ENCODE measurements at places on chromosomes 2 and 18.

- no peak for DNase-seq
These were observed 13.9 kb upstream of the UGP2 start for GRCh38 chr2:63827749-63828148.

DNA sequence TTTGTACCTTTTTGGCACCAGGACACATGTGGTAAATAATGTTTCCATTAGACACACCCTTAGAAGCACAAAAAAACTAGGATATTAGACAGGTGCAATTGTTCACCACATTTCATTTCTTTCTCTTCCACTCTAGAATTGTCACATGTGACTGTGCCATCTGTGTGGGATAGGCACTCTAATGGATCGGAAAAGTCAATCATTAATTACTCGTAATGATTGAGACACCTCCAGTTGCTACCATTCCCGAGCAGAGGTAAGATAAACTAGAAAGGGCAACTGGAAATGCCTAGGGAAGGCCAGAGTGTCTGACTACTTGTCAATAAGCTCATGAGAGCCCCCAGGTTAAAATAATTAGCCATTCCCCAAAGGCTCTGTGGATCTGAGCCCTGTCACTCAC, 59.9 kb downstream of the METTL4 start:
- no peak for DNase-seq

DNA sequence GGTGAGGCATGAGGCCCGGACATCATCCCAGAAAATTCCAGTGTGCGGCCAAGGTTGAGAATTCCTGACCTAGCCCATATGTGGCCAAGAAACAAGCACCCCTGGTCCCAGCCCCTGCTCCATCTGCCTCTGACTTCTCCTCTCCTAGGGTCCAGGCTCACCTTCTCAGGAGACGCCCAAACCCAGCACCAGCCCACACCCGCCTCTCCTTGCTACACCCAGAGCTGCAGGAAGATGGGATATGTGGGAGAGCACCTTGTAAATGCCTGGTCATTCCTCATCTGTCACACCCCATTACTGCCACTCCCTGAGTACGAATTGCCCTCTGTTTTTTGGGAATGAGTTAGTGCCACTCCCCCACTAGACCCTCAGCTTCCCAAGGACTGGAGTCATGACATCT, 7.3 kb upstream of the ATP6V1B1 start:
- no peak for DNase-seq

GRCh38 chr2:46936566-46936965, 21.0 kb upstream of the MCFD2 start:
- DNase-seq: no peak

GRCh38 chr2:119821266-119821665, 61.5 kb downstream of the PTPN4 start:
- no peak for DNase-seq

DNA sequence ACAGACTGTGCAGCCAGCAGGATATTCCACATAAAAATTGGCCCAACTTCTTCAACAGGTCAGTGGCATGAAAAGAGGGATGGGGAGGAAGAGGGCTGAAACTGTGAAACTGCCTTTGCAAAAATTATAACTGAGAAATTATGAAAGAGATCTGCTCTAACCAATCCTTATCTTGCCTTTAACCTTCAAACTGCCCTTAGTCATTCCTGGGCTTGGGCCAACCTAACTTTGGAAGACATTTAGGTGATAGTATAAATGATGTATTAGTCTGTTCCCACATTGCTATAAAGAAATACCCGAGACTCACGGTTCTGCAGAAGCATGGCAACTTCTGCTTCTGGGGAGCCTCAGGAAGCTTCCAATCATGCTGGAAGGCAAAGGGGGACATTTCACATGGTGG, 74.5 kb downstream of the RPL31 start:
- DNase-seq: no peak

- no peak for DNase-seq
These were observed 50.4 kb downstream of the ZDBF2 start for GRCh38 chr2:206324869-206325268.

- no peak for DNase-seq
These were observed 810.1 kb upstream of the POU3F3 start for GRCh38 chr2:104043864-104044263.

- no peak for DNase-seq
These were observed 13.2 kb upstream of the FHOD3 start for GRCh38 chr18:36284268-36284667.

GRCh38 chr2:189901664-189902063, 117.4 kb downstream of the PMS1 start:
- no peak for DNase-seq

GRCh38 chr2:58788402-58788801, 547.3 kb upstream of the FANCL start:
- DNase-seq: no peak

DNA sequence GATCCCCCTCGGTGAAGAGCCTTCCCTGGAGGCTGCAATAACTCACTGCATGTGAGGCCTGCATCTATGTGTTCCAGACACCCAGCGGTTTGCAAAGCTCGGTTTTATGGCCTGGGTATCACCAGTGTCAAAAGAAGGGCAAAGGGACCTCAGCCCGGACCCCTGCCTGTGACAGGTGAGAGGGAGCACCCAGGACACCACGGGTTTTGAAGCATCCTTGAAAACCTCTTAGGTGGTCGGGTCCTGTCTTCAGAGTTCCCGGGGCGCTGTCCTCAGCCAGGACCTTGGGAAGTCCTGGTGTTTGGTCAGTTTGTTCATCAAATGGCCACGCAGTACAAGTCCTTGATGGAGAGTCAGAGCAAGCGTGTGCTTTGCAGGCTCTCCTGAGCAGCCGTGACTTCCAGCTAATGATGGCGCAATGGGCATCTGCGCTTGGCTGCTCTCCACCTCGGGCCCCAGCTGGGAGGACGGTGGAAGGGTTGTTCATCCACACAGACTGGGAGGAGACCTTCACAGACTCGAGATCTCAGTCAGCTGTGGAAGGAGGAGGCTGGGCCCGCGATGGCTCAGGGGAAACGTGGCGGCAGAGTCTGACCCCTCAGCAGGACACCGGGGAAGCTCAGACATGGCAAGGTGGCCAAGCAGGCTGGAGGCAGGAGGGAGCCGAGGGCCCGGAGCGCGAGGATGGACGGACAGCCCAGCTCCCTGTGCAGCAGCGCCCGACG, 113.1 kb upstream of the GPC1 start:
- no peak for DNase-seq

DNA sequence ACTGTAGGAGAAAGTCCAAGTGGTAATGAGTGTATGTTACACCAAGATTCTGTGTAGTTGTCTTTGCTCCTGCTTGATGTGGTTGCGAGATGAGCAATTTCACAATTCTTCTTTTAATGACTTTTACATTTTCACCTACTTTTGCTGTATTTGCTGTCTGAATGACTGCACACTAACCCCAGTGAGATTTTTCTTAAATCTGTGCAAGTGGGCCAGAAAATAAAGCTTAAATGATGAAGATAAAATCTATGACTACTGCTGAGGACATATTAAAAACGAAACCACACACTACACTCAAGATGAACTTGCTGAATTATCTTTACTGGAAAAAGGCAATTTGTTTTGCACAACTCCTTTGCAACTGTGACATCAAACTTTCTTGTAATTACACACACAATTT, 4.1 kb downstream of the LDAH start:
- DNase-seq: no peak

DNA sequence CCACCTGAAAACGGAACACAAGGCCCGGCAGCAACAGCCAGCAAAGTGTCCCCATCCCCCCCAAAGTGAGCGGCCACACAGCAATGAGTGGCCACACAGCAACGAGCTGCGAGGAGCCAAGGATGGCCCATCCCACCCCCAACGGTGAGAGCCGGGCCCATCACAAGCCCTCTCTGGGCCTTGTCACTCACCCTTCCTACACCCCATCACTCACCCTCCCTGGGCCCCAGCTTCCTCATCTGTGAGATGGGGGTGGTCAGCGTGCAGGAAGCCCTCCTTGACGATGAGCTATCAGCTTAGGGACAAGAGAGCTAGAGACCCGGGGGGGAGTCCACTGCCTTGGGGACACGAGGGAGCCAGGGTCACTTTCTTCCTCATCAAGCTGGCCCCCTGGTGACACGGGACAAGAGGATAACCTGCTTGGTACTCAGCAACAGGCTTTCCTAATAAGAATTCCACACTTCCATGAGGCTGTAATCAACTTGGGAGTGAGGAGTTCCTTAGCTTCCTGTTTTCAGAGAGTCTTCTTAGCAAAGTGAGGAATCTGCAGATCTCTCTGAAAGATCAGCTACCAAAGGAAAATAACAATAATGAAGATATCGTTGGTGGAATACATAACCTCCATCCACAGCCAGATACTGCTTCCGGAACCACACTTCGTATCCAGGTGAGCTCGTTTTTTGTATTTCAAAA, 92.8 kb downstream of the HDAC4 start:
- no peak for DNase-seq

- DNase-seq: no peak
These were observed 99.0 kb upstream of the GRB14 start for GRCh38 chr2:164719996-164720941.

DNA sequence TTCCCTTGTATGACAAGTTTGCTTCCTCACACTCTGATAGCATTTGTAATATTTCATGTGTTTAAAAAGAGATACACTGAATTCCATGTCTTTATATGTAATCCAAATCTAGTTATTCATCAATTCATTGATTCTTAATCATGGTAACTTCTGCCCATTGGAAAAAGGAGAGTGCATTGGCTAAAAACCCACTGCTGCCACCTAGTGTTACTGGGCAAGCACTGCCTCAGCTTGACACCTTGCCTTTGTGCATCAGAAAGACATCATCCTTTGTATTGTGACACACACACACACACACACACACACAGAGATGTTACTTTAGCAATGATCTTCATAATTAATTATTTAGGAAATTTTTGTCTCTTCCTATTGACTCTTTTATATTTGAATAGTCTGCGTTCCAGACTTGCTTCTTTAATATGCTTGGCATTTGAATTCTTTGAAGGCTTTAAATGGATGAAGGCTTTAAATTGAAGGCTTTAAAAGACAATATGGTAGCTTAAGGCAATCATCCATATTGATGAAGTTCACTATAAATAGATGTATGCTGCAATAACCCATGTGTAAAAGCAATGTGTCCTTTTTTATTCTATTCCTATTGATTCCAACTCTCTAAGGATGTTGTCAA, 414.2 kb upstream of the CHST9 start:
- peak; percentile 41 for DNase-seq

GRCh38 chr2:152099367-152100050, 665 bp upstream of the CACNB4 start:
- peak; percentile 29 for DNase-seq

GRCh38 chr2:218975060-218975777, 9.8 kb downstream of the FEV start:
- no peak for DNase-seq

GRCh38 chr2:29987146-29987545, 65.8 kb upstream of the ALK start:
- DNase-seq: no peak

- no peak for DNase-seq
These were observed 43.7 kb upstream of the TANK start for GRCh38 chr2:161116509-161116908.

DNA sequence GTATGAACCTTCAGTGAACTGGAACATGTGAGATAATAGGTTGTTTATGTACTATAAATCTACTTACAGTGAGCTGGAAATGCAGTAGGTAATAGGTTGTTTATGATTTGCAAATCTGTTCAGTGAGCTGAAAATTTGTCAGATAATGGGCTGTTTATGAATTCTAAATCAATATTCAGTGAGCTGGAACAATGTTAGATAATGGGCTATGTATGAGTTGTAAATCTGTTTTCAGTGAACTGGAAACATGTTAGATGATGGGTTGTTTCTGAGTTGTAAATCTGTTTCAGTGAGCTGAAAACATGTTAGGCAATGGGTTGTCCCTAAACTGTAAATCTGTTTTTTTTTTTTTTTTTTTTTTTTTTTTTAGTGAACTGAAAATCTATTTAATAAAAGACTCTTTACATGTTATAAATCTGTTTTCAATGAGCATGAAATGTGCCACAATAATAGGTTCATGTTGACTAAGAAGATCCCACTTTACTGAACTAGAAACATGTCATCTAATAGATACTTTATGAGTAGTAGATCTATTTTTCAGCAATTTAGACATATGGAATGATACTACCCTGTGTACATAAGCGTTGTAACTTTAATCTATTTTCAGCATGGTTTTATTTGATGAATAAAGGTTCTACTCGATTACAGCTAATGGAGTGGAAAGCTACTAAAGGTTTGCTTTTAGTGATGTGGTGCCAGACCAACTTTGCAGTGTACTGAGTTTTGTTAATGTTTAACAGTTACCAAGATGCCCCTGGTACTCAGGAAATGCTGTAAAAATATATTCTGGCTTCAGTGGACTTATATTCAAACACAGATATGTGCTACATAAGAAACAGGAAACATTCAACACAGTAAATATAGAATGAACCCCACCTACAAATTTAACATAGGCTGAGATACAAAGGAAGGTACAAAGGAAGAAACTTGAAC, 1471.8 kb downstream of the LRP1B start:
- DNase-seq: no peak

- peak; percentile 88 for DNase-seq
These were observed 26.6 kb upstream of the CATIP start for GRCh38 chr2:218329826-218330593.

- DNase-seq: no peak
These were observed 35.5 kb downstream of the CLASP1 start for GRCh38 chr2:121613774-121614173.

- DNase-seq: no peak
These were observed 20.9 kb downstream of the TSN start for GRCh38 chr2:121776361-121776760.

DNA sequence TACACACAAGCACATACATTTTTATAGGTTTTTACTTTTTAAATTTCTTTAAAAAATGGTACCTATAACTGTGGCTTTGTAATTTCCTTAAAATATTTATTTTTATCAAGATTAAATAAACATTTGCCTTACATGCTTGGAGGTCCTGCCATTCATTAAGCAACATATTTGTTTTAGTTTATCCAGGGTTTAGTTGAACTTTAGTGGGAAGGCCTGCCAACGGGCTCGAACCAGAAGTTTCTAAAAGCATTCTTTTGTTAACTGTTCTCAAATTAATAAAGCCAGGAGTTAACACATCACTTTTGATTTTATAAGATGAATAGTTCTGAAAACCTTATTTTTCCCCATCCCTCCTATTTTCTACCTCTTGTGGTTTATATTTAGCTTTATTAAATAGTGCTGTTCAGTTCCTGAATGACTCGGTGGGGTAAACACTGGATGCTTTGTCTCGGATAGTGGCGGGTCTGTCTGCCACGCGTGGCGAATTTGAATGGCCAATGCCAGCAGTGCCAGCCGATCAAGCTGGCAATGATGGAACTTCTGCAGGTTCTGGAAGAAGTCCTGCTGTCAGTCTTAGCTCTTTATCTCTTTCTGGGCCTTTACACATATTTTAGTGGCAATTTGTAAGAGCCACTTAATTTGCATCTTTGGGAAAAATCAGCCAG, 32.2 kb downstream of the SH3YL1 start:
- DNase-seq: no peak

DNA sequence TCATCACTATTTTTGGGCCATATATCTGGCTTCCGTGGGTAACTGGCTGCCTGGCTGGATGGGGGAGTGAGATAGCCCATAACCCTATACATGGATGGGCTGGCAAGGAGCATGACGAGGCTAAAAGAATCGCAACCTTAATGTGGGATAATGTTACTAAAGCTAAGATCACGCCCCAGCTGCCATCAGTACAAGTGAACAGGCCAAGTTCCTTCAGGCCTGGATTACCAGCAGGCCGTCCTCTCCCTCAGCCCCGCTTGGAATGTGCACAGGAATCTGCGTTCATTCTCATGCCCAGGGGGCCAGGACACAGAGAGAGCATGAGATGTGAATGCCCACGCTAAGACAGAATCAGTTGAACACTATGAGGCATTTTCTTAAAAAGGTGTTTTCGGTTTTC, 34.7 kb downstream of the RMC1 start:
- no peak for DNase-seq
